T-helper 1 cell (primary cell): ENCODE measurements at places on chromosomes 6 and 20.

DNA sequence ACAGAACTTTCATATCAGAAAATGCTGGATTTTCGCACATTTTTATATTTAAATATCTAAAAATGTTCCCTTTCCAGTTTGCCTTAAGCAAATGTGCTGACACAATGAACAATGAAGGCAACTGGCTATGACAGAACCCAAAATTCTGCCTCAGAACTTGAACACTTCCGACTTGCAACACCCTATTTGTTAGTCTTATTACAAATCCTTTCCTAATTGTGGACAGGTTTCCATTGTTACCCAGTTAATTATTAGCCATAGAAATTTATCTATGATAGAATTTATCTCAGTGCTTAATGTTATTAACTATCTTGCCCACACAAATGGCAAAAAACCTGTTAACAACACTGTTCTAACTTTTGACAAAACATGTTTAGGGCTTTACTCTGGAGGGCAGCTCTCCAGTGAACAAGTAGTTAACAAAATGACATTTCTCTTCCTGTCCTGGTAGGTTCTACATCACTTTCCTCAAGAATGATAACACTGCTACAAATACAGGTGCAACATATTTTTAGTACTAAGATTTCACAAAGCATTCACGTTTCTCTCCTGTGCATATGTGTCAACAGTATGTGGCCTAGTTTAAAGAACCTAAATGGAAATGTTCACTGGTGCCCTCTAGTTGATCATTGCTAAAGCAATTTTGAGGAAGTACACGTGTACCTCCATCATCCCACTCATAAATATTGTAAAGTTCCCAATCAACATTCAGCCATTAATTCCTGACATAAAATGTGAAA lies 58.4 kb downstream of the HIVEP2 start:
- no peak for DNase-seq

GRCh38 chr20:60009826-60010616 lies 51.8 kb downstream of the CDH26 start:
- DNase-seq, result no peak

GRCh38 chr20:61252601-61253263 lies 671 bp downstream of the CDH4 start:
- no peak for DNase-seq

DNA sequence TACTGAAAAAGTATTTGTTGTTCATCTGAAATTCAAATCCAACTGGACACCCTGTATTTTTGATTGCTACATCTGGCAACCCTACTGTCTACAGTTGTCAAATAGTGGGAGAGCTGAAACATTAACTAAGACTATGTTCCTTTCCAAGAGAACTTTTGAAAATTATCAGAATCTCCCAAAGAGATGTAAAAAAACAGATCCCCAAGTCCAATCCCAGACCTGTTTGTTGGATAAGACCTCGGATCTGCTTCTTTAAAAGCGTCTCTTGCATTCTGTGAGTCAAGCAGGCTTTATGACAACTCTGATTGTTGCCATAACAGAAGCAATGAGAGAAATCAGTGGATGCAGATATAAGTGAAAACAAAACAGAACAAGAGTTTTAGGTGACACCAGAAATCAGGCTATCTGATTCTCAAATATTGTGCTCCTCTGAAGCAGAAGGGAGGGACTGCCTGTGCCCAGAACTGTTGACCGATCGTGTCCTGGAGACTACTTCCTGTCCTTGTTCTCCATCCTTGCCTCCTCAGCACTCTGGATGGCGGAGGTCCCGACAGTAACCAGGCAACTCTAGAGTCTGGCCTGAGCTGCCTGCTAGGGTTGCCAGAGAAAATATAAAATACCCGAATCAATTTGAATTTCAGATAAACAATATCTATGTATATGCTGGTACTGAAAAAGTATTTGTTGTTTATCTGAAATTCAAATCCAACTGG lies 853.8 kb downstream of the MAFB start:
- DNase-seq, result no peak

GRCh38 chr6:109036574-109037294 lies 57.9 kb downstream of the SESN1 start:
- DNase-seq, result no peak
